ENCODE measurements at places on chromosomes 5 and 9. TPM values are rescaled to one million over a fixed set of nuclear protein-coding genes. Genes with fewer than 3 reads are reported as not detected.

Gene CAMK4
- 67.3 TPM for total RNA-seq

Gene PHF24
- 19.2 TPM for total RNA-seq

Gene SLC25A2
- not detected for total RNA-seq

Gene PCDHGA3
- 4.1 TPM for total RNA-seq

Gene UNC5A
- total RNA-seq = 6.1 TPM

Data from frontal cortex (tissue), 4 donors.